ENCODE measurements at places on chromosomes 16 and 17. TPM values are rescaled to one million over a fixed set of nuclear protein-coding genes. Genes with fewer than 3 reads are reported as not detected.

The CD300LB gene
- polyA plus RNA-seq = 0.06 TPM

The KRTAP1-5 gene
- polyA plus RNA-seq = 0.09 TPM

The TOM1L1 gene
- 22.9 TPM for polyA plus RNA-seq

The TUBB3 gene
- polyA plus RNA-seq = 1.5 TPM

The ADAP2 gene
- 2.4 TPM for polyA plus RNA-seq

The UBALD1 gene
- 34.7 TPM for polyA plus RNA-seq

The RABEP2 gene
- polyA plus RNA-seq = 23.5 TPM

The GLP2R gene
- polyA plus RNA-seq = 0.18 TPM

The CDK3 gene
- polyA plus RNA-seq = 6.5 TPM

The ODAD4 gene
- 0.18 TPM for polyA plus RNA-seq

The ATP1B2 gene
- polyA plus RNA-seq = 0.24 TPM

The KCNH6 gene
- polyA plus RNA-seq = 0.04 TPM

The SLC38A8 gene
- not detected for polyA plus RNA-seq

The SP6 gene
- polyA plus RNA-seq = 6.1 TPM

The ATXN7L3 gene
- 44.3 TPM for polyA plus RNA-seq

The PGP gene
- 7.7 TPM for polyA plus RNA-seq

The FOXC2 gene
- polyA plus RNA-seq = 0.10 TPM

The CES5A gene
- 0.04 TPM for polyA plus RNA-seq

The NUFIP2 gene
- polyA plus RNA-seq = 7.0 TPM

The NPIPB8 gene
- polyA plus RNA-seq = 0.06 TPM

The TEKT5 gene
- polyA plus RNA-seq = not detected

The PDF gene
- 16.9 TPM for polyA plus RNA-seq

The GNG13 gene
- not detected for polyA plus RNA-seq

The CCL16 gene
- polyA plus RNA-seq = 0.08 TPM

The SOST gene
- not detected for polyA plus RNA-seq

The PLA2G10 gene
- polyA plus RNA-seq = 0.04 TPM

The PITPNC1 gene
- polyA plus RNA-seq = 9.6 TPM

The TEKT1 gene
- polyA plus RNA-seq = not detected
